HCT116 (cell line): ENCODE measurements at places on chromosomes 12 and 14. TPM values are rescaled to one million over a fixed set of nuclear protein-coding genes. Genes with fewer than 3 reads are reported as not detected.

Gene OR2AP1
- not detected for total RNA-seq

Gene ANG
- 5.8 TPM for total RNA-seq

- no peaks in the 10 kb centered on the region for H3K27me3 ChIP-seq
- H3K4me1 ChIP-seq: no peaks in the 10 kb centered on the region
- H3K36me3 ChIP-seq: no peaks in the 10 kb centered on the region
Measured at GRCh38 chr14:82420871-82421270, 887.2 kb upstream of the SEL1L start.

DNA sequence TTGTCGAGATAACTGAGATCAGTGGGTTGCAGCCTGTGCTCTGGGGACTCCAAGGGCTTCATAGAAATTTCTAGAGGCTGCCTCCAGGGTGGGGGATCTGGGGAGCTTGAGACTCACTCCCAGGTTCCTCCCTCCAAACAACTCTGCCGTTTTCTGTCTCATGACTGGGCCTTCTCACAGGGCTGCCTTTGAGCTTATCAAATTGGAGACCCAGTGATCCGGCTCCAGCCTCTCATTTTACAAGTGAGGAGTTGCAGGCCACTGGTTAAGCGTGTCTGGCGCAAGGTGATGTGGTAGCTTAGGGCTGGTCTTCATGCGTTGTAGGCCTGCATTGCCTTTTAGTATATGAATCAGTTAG is 85.8 kb downstream of the SLC25A47 start:
- H3K27me3 ChIP-seq: no peaks in the 10 kb centered on the region
- no peak overlapping the region for H3K4me3 ChIP-seq
- no peak for DNase-seq
- peaks cover 31% of the 10 kb centered on the region for H3K4me1 ChIP-seq
- no peaks in the 10 kb centered on the region for H3K36me3 ChIP-seq

Gene RTN1
- total RNA-seq: 0.57 TPM

Gene MFAP5
- not detected for total RNA-seq

GRCh38 chr12:28209782-28210181 is 19.5 kb downstream of the CCDC91 start:
- H3K27ac ChIP-seq: no peak overlapping the region
- no peaks in the 10 kb centered on the region for H3K27me3 ChIP-seq
- no peaks in the 10 kb centered on the region for H3K4me1 ChIP-seq
- no peak for DNase-seq

Gene NANOG
- total RNA-seq: 0.22 TPM
